ENCODE measurements at places on chromosomes 12 and 14. TPM values are rescaled to one million over a fixed set of nuclear protein-coding genes. Genes with fewer than 3 reads are reported as not detected.

CCDC198 gene
- polyA plus RNA-seq, result not detected

DNA sequence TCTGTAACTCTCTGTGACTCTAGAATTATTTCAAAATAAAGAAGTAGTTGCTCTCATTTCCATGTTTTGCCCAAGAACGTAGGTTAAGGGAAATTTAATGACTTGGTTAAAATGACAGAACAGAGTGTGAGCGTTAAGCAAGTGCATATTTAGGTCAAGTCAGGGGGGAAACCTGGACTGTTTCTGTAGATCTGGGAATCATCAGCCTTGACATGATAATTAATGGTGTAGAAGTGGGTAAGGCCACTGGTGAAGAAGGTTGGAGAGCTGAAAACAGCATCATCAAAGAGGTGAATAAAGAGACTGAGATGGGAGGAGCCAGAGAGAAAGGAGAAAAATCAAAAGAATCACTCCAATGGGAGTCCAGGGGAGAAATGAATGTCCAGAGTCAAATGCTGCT, 49.4 kb upstream of the STK38L start:
- no peak for DNase-seq

PRPF39 gene
- 10.5 TPM for polyA plus RNA-seq

DNA sequence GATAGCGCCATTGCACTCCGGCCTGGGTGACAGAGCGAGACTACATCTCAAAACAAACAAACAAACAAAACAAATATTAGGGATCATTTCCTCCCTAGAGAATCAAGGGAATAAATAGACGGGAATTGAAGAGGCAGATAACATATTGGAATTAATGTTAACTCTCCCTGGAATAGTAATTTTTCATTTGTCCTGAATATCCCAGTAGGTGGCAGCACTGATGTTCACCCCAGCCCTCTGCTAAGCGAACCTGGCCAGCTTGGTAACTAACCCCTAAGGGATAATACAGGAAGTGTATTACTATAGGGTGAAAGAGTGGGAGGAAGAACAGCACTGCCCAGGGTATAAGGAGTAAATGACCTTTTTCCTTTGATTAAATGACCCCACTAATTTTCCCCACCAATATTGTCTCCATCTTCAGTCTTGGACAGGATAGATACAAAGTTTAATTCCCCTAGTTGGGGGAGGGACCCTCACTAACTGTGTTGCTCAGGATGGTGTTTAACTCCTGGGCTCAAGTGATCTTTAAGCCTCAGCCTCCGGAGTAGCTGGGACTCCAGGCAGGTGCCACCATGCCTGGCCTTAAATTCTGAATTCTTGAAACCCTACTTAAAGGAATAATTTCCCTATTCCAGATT, 40.5 kb downstream of the SLC2A14 start:
- DNase-seq, result no peak

KRT83 gene
- not detected for polyA plus RNA-seq

- DNase-seq, result no peak
Measured at GRCh38 chr12:13992585-13992984, 11.2 kb upstream of the GRIN2B start.

GRCh38 chr14:22332686-22333421, 256.2 kb downstream of the DAD1 start:
- no peak for DNase-seq

All from right cardiac atrium (tissue), 5 donors.